HEK293T (cell line): ENCODE measurements at places on chromosomes 11 and 22.

GRCh38 chr11:118012083-118012669 is 26.0 kb downstream of the IL10RA start:
- no peak for DNase-seq

GRCh38 chr11:33699515-33700062 is 1.0 kb downstream of the C11orf91 start:
- no peak for DNase-seq

GRCh38 chr22:36010882-36011281 is 17.7 kb downstream of the RBFOX2 start:
- no peak for DNase-seq

GRCh38 chr11:2799881-2800654 is 85.5 kb downstream of the CDKN1C start:
- no peak for DNase-seq

GRCh38 chr22:49966774-49967705 is 6.5 kb downstream of the PIM3 start:
- no peak for DNase-seq

DNA sequence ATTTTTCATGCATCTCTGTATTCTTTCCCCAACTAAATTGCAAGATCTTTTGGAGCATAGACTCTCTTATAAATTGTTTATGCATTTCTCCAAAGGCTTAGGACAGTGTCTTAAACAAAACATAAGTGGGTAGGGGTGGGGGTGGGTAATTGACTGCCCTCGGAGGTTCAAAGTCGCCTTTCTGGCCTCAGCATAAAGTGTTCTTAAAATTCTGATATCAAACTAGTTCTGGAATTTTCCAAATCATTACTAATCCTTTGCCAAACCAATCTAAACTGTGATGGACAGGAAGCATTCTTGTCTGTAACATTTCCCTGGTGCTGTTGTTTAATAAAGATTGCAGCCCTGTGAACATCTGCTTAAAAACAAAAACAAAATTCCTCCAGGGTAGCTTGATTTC is 61.8 kb upstream of the FAT3 start:
- no peak for DNase-seq

GRCh38 chr11:122701143-122701542 is 45.6 kb downstream of the UBASH3B start:
- DNase-seq = no peak

- no peak for DNase-seq
Observed at GRCh38 chr11:69655479-69656428, 14.8 kb downstream of the CCND1 start.

DNA sequence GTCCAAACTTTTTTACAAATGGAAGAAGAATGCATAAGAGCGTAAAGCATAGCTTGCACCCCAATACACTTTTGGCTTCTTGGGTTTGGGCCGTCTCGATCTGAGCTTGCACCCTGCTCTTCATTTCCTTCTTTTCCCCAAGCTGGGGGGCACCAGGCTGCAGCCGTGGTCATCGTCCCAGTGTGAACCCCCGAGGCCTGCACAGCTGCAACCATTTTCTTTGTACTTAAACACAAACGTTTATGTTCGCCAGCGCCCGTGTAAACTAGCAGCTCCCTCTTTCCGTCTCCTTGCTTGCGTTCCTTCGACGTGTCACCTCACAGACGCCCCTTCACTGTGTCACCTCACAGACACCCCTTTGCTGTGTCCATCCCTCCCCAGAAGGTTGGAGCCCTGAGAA is 10.1 kb downstream of the KRTAP5-5 start:
- no peak for DNase-seq

- no peak for DNase-seq
Observed at GRCh38 chr11:19445771-19446170, 205.0 kb upstream of the E2F8 start.

GRCh38 chr11:47143322-47143721 is 33.4 kb downstream of the ARFGAP2 start:
- DNase-seq = no peak

GRCh38 chr11:19892876-19893275 is 180.2 kb downstream of the NAV2 start:
- DNase-seq = no peak

- no peak for DNase-seq
Observed at GRCh38 chr22:19998991-19999820, 17.4 kb downstream of the ARVCF start.

DNA sequence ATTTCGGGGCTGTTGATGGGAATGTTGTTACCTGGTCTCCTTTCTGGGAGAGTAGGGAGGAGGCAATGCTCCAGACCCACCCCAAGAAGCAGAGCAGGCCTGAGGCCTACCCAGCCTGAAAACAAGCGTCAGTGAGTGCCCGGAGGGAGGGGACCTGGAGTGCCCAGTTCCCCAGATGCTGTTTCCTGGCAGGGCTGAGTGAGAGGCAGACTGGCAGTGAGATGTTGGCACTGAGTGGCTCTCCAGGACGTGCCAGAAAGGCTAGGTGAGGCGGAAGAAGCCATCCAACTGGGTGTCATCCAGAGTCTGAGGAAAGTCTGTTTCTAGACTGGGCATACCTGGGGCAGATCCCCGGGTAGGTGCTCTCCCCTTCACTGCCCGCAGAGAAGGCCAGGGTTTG is 1.3 kb downstream of the POU2F3 start:
- no peak for DNase-seq

- no peak for DNase-seq
Observed at GRCh38 chr22:41565403-41566054, 4.7 kb downstream of the CSDC2 start.

GRCh38 chr11:34214961-34215805 is 109.8 kb downstream of the NAT10 start:
- no peak for DNase-seq

- DNase-seq = no peak
Observed at GRCh38 chr22:30919973-30920372, 48.6 kb downstream of the MORC2 start.

GRCh38 chr11:95671768-95672167 is 117.8 kb downstream of the FAM76B start:
- DNase-seq = no peak

- DNase-seq = no peak
Observed at GRCh38 chr11:3127706-3128355, 37.3 kb downstream of the OSBPL5 start.

GRCh38 chr11:134045799-134046635 is 22.9 kb upstream of the JAM3 start:
- DNase-seq = no peak
